ENCODE measurements at places on chromosomes 11 and 22.

- DNase-seq = no peak
These were observed 71.8 kb upstream of the APOA1 start for GRCh38 chr11:116909245-116909644.

DNA sequence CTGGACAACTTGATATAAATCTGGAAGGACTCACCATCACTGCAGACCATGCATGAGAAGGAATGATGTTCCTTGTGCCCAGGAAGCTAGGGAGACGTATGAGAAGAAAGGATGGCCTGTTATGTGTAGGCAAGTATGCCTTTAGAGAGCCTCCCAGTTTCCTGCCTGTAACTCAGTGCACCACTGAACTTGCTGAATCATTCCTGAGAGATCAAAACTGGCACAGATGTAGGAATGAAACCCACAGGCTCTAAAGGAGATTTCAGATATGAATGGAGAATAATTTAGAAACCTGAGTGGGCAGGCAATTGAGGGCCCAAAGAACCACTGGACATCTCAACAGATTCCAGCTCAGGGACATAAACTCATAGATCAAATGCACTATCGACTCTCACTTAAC is 38.4 kb upstream of the PRSS23 start:
- no peak for DNase-seq

DNA sequence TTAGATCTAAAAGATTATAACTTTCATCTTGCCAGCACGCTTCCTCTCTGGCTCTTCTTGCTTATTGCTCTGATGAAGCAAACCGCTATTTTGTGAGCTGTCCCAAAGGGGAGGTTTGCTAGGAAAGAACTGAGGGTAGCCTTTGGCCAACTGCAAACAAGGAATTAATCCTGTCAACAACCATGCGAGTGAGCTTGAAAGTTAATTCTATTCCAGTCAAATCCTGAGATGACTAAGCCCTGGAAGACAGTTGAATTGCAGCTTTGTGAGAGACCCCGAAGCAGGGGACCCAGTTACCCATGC is 10.3 kb upstream of the RNF141 start:
- DNase-seq = no peak

GRCh38 chr22:49826603-49827270 is 936 bp downstream of the BRD1 start:
- DNase-seq = no peak

DNA sequence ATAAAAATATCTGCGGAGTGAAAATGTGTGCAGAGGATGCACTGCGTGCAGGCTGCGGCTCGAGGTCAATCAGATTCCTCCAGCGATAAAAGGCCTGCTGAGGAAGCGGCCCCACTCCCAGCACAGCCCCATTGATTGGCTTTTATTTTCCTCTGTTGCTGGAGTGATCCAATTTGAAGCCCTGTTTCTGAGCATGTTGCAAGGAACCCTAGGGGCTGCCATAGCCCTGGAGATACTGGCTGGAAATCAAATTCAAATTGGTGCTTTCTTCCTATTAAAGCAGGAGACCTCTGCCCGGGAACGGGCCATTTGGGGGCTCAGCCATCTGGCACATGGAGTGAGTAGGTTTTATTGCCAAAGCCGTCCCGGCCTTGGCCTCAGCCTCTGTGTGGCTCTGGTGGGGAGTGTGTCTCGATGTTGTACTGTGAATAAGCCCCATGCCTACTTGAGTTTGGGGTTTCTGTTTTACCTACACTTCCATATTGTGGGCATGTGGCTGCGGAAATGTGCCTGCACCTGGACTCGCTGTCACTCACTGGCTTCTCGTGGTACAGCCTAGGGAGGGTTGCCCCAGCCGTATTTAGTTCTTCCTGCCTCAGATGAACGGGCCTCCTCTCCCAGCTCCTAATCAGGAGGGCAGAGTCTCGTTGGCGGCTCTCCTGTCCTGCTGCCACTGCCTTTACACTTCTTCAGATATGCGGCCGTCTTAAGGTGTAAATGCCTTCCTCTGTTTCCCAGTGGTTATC is 25.6 kb downstream of the PARVB start:
- no peak for DNase-seq

GRCh38 chr22:19915287-19915954 is 26.2 kb upstream of the COMT start:
- no peak for DNase-seq

DNA sequence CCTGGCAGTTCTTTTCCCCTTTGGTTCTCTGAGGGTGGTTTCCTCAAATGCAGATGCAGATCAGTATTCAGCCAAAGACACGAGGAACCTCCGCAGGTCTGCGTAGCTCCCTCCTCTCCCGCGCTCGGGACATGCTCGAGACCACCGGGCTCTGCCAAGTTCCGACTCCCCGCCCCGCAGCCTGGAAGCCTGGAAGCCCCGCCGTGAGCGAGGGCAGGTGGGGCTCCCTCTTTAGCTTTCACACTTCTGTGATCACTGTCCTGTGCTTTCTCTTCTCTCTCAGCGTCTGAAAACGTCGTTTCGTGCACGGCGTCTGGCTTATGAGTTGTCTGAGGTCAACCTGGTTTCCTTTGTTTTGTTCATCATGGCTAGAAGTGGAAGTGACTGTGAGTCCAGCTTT is 26.6 kb downstream of the ZBED4 start:
- no peak for DNase-seq

GRCh38 chr22:48926643-48927042 is 901.0 kb downstream of the BRD1 start:
- DNase-seq = no peak

DNA sequence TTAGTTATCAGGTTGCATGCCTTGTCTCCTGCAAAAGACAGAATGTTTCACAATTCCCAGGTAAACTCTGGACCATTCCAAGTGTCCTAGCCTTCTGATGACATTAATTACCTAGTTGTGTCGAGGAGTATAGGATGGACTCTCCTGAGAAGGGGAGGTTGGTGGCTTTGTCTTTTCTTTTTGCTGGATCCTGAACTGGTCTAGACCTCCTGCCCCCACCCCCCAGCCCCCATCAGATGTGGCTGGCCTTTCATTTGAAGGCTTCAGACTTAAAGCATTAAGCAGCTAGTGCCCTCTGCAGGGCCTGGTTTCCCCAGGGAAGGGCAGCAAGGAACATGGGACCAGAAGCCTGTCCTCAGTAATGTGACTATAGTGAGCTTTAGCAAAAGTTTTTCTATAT is 9.7 kb downstream of the MCAM start:
- no peak for DNase-seq

- no peak for DNase-seq
These were observed 71.8 kb downstream of the PIWIL4 start for GRCh38 chr11:94638902-94639373.

DNA sequence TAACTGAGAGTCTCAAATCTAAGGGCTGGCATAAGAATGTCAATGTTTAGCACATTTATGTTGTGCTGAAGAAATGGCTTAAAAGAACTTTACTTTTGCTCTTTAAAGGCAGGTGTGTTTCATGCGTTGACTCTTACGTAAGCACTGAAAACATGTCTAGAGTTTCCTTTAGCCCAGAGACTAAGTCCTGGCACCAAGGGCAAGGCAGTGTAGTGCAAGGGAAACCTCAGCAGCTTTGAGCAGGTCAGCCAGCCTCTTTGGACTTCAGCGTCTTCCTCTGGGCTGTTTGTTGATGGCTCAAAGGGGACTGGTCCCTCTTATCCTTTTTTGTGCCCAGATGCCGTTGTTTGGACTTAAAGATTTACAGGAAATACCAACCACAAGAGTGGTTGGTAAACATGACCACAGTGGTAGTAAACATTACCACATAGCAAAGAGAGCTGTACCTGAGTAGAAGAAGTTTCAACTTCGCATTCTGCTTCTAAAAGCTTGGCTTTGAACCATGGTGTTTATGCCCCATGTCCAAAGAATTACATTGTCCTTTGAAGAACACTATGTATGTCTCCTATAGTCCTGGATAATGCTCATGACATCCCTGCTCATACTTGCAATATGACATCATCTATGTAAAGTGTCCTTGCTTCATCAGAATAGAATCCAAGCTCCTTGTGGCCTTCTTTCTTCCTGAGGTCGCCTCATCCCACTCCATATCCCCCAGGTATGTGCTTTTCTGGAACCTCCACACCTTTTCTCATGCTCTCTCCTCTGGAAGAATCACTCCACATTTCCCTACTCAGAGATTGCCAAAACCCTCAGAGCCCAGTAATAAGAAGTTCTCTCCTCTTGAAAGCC is 23.5 kb downstream of the TENM4 start:
- no peak for DNase-seq

- DNase-seq = no peak
These were observed 30.1 kb upstream of the FADD start for GRCh38 chr11:70173018-70173417.

DNA sequence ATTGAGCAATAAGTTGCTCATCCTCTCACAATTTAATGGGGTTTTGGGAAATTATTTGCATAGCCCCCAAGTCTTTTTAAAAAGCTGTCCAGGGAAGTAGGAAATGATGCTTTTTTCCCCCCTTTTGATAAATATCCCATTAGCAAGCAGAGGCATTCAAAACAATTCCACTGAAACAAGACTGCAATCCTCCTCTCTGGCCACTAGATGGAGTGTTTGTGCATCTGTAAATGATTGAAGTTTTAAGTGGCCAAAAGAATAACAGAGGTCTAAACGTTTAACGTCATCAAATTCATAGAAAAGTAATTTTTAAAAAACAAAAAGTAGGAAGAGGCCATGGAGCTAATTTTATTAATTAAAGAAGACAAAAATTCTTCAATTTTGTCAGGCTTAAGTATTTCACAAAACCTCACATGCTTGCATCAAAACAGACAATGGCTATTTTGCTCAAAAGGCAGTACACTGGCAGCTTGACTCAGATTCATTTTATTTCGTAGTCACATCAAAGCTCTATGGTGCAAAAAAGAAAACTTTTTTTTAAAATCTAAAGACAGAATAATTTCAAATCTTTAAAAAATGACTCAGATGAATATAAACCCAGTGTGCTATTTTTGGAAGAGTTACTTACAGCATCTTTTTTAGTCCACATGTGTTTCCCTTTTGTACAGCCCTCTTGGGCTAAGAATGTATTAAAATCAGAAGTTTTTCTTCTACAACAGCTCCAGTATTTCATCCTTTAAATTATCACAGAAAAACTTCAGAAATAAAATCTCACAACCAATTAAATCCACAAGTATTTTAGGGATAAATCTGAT is 17.8 kb downstream of the CHORDC1 start:
- no peak for DNase-seq

DNA sequence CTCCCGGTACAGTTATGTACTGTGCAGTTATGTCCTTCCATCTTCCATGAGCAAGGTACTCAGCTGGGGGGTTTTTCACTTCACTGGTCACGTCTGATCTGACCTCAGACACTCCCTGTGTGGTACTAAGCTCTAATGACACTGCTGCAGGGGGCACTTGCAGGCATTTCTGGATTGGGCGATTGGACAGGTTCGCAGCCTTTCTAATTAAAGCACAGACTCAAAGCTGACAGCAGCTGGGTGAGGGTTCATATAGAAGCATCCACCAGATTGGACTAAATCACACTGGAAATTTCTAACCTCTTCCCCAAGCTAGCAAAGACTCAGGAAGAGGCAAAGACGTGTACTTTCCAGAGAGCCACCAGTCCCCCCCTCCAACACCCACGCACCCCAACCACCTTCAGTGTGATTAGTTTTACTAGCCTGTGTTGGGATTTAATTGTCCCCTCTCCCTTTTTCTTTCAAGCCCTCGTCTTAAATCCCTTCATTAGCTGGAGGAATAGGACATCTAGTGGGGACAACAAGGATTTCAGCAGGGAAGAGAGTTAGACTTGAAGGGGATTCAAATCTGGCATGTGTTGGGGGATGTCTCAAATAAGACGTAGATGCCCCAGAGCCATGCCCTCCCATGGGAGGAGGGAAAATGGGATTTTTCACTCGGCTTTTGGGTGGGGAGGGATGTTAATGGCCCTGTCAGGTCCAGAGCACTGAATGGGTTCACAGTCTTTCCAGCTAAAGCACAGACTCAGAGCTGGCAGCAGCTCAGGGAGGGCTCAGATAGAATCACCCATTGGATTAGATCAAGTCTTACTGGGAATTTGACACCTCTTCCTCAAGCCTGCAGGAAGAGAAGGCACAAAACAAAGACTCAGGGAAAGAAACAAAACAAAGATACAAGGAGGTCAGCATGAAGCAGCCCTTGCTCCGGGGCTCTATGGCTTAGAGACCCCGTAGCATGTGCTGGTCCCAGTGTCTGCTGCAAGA is 10.9 kb downstream of the INS start:
- no peak for DNase-seq

- DNase-seq = no peak
These were observed 1375.1 kb upstream of the TENM4 start for GRCh38 chr11:80815752-80816453.

GRCh38 chr11:99881610-99882009 is 805.5 kb upstream of the ARHGAP42 start:
- DNase-seq = no peak

DNA sequence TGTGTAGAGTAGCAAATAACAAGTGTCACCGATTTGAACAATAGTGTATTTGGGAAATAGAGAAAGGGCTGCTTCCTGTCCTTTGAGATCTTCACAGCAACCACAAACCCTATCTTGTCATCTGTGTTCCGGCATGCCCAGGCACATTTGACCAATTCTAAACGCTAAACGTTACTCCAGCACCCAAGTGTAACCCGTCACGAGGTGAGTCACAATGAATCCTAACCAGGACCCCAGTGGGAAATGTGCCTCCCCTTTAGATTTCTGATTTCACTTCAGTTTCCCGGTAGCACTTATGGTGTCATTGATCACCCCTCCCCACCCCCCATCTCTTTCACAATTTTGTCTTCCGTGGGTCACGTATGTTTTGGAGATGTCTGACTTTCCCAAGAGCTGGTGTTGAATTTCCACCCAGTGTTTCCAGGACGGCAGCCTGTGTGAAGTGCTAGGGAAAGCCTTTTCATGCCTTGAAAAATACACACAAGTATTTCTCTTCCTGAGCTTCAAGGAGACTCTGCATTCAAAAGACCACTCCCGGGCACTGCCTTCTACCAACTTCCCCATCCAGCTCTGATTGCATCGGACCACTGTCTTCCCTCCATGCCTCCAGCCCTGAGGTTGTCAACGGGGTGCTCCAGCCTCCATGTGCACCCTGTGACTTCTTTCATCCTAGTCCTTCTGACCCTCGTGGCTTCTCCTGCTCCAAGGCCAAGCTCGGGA is 10.5 kb upstream of the C11orf24 start:
- DNase-seq = no peak

- no peak for DNase-seq
These were observed 89.1 kb downstream of the SWAP70 start for GRCh38 chr11:9753021-9753420.

DNA sequence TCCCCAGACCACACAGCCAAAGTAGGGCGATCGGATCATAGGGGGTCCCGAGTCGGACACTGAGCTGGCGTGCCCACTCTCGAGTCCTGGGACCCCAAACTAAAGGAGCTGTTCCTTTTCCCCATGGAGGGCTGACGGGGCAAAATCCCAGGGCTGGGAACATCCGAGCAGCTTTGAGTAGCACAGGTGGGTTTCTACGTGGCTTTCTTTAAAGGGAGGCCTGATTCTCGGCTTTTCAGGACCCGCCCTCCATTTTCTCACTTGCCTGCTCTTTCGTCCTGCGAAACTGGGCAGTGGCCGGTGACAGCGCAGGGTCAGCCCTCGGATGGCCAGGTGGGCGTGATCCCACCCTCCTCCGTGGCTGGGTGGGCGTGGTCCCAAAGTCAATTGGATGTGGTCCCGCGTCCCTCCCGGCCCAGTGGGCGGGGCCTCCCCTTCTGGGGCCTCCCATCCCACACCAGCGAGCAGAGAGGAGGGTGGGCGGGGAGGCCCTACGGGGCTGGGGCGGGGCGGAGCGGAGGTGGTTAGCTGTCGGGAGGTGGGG is 17.5 kb upstream of the TXNRD2 start:
- DNase-seq = no peak
